ENCODE measurements at places on chromosomes 1 and 21. TPM values are rescaled to one million over a fixed set of nuclear protein-coding genes. Genes with fewer than 3 reads are reported as not detected.

- peaks cover 2% of the 10 kb centered on the region for H3K27me3 ChIP-seq
- H3K4me1 ChIP-seq, result no peaks in the 10 kb centered on the region
- H3K27ac ChIP-seq, result no peak overlapping the region
- no peak for DNase-seq
- H3K36me3 ChIP-seq, result peaks cover 4% of the 10 kb centered on the region
These were observed 49.9 kb upstream of the TNFSF18 start for GRCh38 chr1:173100476-173101107.

GRCh38 chr1:196437671-196438070 is 170.6 kb downstream of the KCNT2 start:
- H3K4me1 ChIP-seq, result no peaks in the 10 kb centered on the region
- DNase-seq, result no peak
- no peak overlapping the region for H3K4me3 ChIP-seq

DNA sequence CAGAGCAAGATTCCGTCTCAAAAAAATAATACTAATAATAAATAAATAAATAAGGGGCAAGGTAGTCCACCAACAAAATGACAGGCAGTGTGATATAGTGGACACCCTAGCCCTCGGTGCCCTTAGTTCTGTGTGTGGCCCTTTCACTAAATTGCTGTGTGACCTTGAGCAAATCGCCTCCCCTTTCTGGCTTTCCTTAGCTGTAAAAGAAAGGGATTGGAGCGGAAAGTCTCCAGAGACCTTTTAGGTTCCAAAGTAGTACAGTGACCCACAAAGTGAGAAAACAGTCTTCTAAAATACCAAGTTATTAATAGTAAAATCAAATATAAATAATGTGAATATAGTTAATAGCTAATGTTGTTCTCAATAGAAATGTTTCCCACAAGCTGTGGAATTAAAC is 7.6 kb downstream of the LMNA start:
- no peak overlapping the region for H3K4me3 ChIP-seq
- H3K27me3 ChIP-seq, result no peaks in the 10 kb centered on the region
- no peak for DNase-seq
- H3K4me1 ChIP-seq, result peaks cover 53% of the 10 kb centered on the region

The PTAFR gene
- total RNA-seq, result 0.20 TPM

GRCh38 chr1:15810073-15810472 is 2.6 kb upstream of the UQCRHL start:
- H3K4me3 ChIP-seq, result no peak overlapping the region
- no peaks in the 10 kb centered on the region for H3K4me1 ChIP-seq
- H3K27ac ChIP-seq, result no peak overlapping the region
- no peaks in the 10 kb centered on the region for H3K36me3 ChIP-seq
- H3K27me3 ChIP-seq, result peaks cover 4% of the 10 kb centered on the region

The PLA2G2F gene
- total RNA-seq, result not detected

DNA sequence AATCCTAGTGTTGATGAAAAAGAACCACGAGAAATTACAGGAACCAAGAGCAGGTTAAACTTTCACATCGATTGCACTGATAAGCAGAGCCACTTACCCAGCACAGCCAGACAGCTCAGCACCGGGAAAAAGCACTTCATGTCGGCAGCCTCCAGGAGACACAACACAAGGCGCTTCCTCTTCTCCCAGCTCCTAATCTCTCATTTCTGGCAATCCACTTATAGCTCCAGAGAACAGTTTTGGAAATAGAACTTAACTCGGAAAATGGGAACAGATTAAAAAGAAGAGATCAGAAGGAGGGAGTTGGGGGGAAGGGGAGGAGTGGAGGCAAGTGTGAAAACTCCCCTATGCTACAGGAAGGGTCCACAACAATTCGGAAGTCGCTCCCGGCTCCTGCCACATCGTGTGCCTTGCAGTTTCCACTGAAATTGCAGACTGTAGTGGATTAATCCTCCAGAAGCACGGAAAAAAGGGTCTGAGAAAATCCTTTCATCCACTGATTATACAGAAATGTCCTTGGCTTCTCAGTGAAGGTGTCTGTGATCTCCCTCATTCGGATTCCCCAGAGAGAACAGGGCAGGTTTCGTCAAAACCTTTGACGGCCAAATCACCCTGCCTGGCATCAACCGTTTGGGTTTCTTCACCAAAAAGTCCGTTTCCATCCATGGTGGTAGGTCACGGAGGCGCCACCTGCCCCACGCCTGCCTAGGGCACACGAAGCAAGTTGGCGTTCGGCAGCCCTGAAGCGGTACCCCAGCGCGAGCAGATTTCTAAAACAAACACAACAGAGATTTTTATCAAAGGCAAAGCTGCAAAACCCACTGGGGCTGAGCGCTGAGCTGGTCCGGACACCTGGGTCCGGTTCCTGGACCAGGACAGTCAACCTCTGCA is 1.1 kb downstream of the IGSF3 start:
- H3K4me1 ChIP-seq, result peaks cover 11% of the 10 kb centered on the region
- H3K27me3 ChIP-seq, result peaks cover 67% of the 10 kb centered on the region
- H3K4me3 ChIP-seq, result peak overlapping the region; percentile 61
- no peak for DNase-seq
- no peaks in the 10 kb centered on the region for H3K36me3 ChIP-seq

DNA sequence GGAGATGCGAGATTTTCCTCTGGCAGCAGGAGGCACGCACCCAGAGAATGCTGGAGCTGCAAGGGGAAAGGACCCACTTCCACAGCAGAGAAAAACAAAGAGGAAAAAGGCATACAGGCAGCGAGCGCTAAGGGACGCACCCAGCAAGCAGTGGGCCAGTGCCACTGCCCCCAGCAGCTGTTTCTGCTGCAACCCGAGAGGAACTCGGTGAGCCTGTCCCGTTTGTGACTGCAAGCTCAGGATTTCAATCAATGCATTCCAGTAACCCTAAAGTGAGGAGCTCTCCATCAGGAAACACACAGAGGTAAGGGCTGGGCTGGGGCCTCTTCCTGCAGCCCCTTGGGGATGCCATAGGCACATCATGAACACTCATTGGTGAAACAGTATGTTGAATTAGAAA is 58.7 kb downstream of the ACP6 start:
- H3K27ac ChIP-seq, result no peak overlapping the region
- no peak for DNase-seq
- H3K27me3 ChIP-seq, result no peaks in the 10 kb centered on the region
- H3K4me1 ChIP-seq, result peaks cover 2% of the 10 kb centered on the region
- H3K4me3 ChIP-seq, result no peak overlapping the region

GRCh38 chr1:190711069-190711468 is 233.4 kb upstream of the BRINP3 start:
- no peak overlapping the region for H3K27ac ChIP-seq
- H3K27me3 ChIP-seq, result no peaks in the 10 kb centered on the region
- DNase-seq, result no peak
- no peaks in the 10 kb centered on the region for H3K4me1 ChIP-seq
- H3K4me3 ChIP-seq, result no peak overlapping the region
- no peaks in the 10 kb centered on the region for H3K36me3 ChIP-seq

The OR10J1 gene
- total RNA-seq, result not detected

GRCh38 chr1:30782361-30783255 is 25.0 kb upstream of the LAPTM5 start:
- no peaks in the 10 kb centered on the region for H3K36me3 ChIP-seq
- H3K4me1 ChIP-seq, result peaks cover 13% of the 10 kb centered on the region
- DNase-seq, result peak; percentile 85
- H3K27ac ChIP-seq, result peak overlapping the region; percentile 64

DNA sequence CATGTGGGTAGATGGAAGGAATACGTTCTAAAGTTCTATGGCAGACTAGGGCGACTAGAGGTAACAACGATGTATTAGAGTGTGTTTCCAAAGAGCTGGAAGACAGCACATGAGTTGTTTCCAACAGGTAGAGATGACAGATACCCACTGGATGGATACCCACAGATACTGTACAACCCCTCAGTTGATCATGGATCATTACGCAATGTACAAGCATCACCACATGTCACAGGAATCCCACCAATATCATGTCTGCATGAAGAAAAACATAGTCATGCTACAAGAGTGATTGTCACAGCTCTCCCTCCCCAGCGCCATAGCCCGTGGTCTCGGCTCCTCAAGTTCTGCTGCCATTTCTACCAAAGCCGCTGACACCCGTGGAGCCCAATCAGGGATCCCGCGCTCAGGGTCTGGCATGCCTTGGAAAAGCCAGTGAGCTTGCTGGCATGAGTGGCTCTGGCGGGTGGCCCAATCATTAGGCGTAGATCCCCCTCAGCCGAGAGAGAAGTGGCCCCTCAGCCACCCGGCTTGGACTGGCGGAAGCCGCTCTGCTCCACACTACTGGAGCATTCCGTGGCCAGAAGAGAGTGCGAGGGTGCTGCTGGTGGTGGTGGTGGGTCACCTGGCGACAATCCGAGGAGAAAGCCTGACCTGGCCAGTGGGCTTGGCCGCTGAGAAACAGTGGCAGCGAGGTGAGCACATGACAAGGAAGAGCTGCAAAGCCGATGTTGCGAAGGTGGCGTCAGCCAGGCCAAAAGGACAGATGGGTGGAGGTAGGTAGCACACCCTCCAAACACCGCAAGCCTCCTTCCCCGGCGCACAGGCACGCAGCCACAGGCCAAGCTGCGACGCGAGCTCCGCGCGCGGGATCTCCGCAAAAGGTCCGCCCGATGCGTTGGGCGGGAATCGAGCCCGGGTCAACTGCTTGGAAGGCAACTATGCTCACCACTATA is 65.7 kb upstream of the FCGR2A start:
- peaks cover 32% of the 10 kb centered on the region for H3K27me3 ChIP-seq
- H3K4me1 ChIP-seq, result peaks cover 17% of the 10 kb centered on the region
- H3K36me3 ChIP-seq, result peaks cover 6% of the 10 kb centered on the region
- DNase-seq, result peak; percentile 58

GRCh38 chr1:39632682-39633417 is 6.6 kb downstream of the HEYL start:
- H3K4me1 ChIP-seq, result peaks cover 6% of the 10 kb centered on the region
- H3K27ac ChIP-seq, result no peak overlapping the region
- H3K36me3 ChIP-seq, result no peaks in the 10 kb centered on the region

The ZNF593OS gene
- not detected for total RNA-seq

- no peaks in the 10 kb centered on the region for H3K27me3 ChIP-seq
- H3K36me3 ChIP-seq, result no peaks in the 10 kb centered on the region
- no peak for DNase-seq
- no peak overlapping the region for H3K4me3 ChIP-seq
- H3K4me1 ChIP-seq, result no peaks in the 10 kb centered on the region
- no peak overlapping the region for H3K27ac ChIP-seq
These were observed 43.4 kb downstream of the PLPP3 start for GRCh38 chr1:56535939-56536338.

DNA sequence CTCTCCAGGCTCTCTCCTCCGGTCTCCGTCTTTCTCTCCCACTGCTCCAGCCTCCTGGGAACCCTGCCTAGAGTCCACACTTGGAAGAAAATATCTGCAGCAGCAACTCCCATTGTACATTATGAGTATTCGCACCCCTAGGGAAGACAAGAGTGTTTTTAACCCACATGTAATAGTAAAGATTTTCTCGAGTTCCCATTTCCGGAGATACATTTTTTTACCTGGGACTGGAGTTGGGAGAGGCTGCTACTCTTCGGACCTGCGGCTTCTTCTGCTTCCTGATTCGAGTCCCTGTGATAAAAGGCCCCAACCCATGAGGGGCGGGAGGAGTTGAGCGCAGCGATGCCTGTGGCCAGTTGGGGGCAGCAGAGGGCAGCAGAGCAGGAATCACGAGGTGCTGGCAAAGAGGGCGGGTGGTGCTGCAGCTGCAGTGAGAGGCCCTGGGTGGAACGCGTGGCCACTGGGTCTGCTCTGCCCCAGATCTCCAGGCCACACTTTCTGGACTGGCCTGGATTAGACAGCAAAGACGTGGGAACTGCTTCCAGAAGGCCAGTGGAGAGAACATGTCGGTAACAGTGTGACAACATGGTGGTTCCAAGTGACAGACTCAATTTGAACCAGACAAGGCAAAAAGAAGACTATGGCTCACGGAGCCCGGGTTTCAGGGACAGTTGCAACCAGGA is 221.0 kb upstream of the CSF3R start:
- H3K4me1 ChIP-seq, result no peaks in the 10 kb centered on the region
- no peak overlapping the region for H3K4me3 ChIP-seq
- H3K27me3 ChIP-seq, result peaks cover 22% of the 10 kb centered on the region

- H3K4me1 ChIP-seq, result peaks cover 25% of the 10 kb centered on the region
- H3K27me3 ChIP-seq, result peaks cover 7% of the 10 kb centered on the region
- no peak for DNase-seq
- H3K27ac ChIP-seq, result no peak within 1 kb of the TSS
- no peak within 1 kb of the TSS for H3K4me3 ChIP-seq
These were observed at the start of gene TTC24 for GRCh38 chr1:156579472-156579871. TSS of gene TTC24 (plus strand) at chr1:156579723. CDS start at chr1:156581365, 1,642 bp downstream.

DNA sequence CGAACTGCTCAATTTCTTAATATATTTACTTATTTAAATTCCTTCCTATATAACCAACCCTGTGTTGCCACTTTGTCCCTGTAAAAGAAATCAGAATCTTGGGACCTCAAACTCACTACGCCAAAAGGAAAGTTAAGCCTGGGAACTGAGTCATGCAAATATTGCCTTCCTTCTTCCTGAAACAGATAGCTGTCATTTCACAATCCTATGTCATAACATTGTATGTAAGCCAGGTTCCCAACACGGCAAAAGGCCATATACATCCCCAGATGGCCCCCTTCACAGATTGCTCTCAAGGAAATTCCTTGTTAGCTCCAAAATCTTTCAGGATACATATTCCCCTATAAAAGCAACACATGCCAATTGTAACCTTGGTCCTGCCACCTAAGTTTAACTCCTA is 39.7 kb downstream of the C21orf91 start:
- peaks cover 26% of the 10 kb centered on the region for H3K36me3 ChIP-seq
- H3K27me3 ChIP-seq, result no peaks in the 10 kb centered on the region
- no peak overlapping the region for H3K4me3 ChIP-seq
- peaks cover 88% of the 10 kb centered on the region for H3K4me1 ChIP-seq

The MAD2L2 gene
- 85.4 TPM for total RNA-seq

The CNKSR1 gene
- total RNA-seq, result 1.5 TPM

The ACKR1 gene
- not detected for total RNA-seq

GRCh38 chr1:17606826-17607440 is 67.4 kb downstream of the ARHGEF10L start:
- no peak overlapping the region for H3K4me3 ChIP-seq
- H3K27me3 ChIP-seq, result peaks cover 3% of the 10 kb centered on the region
- DNase-seq, result peak; percentile 67
- H3K4me1 ChIP-seq, result no peaks in the 10 kb centered on the region
- no peak overlapping the region for H3K27ac ChIP-seq
- no peaks in the 10 kb centered on the region for H3K36me3 ChIP-seq

GRCh38 chr1:38179483-38179882 is 132.9 kb upstream of the POU3F1 start:
- no peaks in the 10 kb centered on the region for H3K4me1 ChIP-seq
- H3K27me3 ChIP-seq, result peaks cover 3% of the 10 kb centered on the region
- H3K36me3 ChIP-seq, result no peaks in the 10 kb centered on the region
- no peak for DNase-seq
- H3K4me3 ChIP-seq, result no peak overlapping the region
- no peak overlapping the region for H3K27ac ChIP-seq

GRCh38 chr1:8302081-8302956 is 15.6 kb upstream of the SLC45A1 start:
- no peaks in the 10 kb centered on the region for H3K4me1 ChIP-seq
- H3K4me3 ChIP-seq, result no peak overlapping the region
- H3K27me3 ChIP-seq, result peaks cover 2% of the 10 kb centered on the region
- H3K27ac ChIP-seq, result no peak overlapping the region
- H3K36me3 ChIP-seq, result no peaks in the 10 kb centered on the region

The PPFIA4 gene
- 17.9 TPM for total RNA-seq

DNA sequence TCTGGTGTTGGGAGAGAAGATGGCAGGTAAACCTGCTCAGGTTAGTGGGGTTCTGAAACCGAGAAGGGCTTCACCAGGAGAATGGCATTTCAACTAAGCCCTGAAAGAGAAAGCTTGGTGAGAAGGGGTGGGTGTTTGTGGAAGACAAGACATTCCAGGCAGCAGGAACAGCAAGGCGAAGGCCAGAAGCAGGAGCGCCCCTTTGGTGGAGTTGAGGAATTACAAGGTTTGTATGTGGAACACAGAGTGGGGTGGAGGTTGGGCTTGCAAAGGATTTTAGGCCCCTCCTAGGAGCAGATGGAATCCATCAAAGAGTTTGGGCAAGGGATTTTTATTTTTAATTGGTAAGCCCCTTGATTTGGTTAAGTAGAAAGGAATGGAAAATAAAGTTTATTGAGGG is 24.8 kb upstream of the ELOA start:
- DNase-seq, result no peak
- peaks cover 2% of the 10 kb centered on the region for H3K36me3 ChIP-seq
